ENCODE measurements at places on chromosomes 6 and 20.

- no peak for DNase-seq
These were observed 48.9 kb downstream of the DEK start for GRCh38 chr6:18215436-18215835.

- peak; percentile 35 for DNase-seq
These were observed 496 bp upstream of the BEND3 start for GRCh38 chr6:107115695-107116327.

GRCh38 chr20:19047040-19047950 is 165.1 kb upstream of the SLC24A3 start:
- DNase-seq, result no peak

GRCh38 chr20:46831633-46832011 is 63.0 kb upstream of the EYA2 start:
- DNase-seq, result no peak

DNA sequence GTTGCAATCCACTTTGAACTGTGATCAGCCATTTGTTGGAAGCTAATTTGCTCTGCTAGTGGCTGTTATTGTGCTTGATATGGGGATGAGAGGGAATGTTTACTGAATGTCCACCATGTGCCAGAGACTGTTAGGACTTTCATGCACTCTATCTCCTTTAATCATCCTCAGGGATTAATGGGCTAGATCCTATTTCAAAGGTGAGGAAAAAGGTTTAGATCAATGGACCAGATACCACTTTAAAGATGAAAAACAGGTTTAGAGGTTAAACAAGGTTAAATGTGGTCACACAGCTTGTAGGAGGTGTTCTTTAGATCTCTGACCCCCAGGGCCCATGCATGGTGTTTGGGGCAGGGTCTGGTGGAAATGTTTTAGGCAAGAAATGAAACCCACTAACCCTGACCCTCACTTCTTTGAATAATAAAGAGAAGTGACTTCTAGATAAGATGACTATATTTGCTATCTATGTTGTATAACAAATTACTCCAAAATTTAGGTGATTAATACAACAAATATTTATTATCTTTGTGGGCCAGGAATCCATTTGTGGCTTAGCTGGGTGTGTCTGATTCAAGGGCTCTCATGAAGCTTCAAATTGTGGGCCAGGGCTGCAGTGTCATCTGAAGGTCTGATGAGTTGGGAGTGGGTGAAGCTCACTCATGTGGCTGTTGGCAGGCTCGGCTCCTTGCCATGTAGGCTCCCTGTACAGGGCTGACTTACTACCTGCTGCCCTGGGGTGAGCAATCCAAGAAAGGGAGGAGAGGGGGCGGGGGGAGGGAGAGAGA is 127.8 kb upstream of the FOXA2 start:
- DNase-seq, result no peak

DNA sequence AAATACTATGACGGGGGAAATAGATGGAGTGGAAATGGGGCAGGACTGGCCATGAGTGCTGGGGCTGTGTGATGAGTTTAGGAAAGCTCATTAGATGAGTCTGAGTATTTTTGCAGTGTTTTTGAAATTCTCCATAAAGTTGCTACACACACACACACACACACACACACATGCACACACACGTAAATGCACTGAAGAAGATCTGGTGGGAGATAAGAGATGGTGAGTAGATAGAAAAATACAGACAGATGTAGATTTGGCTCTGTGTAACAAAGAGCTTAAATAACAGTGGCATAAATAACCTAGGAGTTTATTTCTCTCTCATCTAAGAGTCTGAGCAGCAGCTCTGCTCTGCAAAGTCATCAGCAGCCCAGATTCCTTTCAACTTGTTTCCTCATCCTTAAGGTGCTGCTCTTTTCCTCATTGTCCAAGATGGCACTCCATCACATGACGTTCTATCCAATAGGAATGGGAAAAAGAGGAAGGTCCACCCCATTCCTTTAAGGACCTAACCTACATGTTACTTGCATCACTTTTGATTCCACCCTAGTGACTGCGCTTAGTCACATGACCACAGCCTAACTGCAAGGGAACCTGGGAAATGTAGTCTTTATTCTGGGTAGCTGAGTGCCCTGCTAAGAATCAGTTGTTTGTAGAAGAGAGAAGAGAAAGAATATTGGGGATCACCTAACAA is 76.4 kb downstream of the EYA2 start:
- peak; percentile 80 for DNase-seq

- DNase-seq, result no peak
These were observed 3.1 kb upstream of the PCNA start for GRCh38 chr20:5122873-5123260.

DNA sequence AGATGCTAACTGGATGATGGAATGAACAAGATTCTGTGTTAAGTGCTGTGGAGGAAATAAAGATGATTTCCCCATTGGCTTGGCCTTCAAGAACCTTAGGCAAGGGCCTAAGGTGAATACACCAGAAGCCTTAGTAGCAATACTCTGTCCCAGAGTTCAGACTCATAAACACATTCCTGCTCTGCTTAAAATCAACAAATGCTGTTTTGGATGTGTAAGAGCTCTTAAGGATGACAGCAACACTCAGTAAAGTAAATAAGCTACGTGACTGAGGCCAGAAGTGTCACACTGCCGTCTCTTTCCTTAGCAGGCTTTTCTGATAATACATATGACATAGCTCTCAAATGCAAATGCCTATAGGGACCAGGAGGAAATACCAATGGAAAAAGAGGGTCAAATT is 90.6 kb downstream of the EYA2 start:
- no peak for DNase-seq

DNA sequence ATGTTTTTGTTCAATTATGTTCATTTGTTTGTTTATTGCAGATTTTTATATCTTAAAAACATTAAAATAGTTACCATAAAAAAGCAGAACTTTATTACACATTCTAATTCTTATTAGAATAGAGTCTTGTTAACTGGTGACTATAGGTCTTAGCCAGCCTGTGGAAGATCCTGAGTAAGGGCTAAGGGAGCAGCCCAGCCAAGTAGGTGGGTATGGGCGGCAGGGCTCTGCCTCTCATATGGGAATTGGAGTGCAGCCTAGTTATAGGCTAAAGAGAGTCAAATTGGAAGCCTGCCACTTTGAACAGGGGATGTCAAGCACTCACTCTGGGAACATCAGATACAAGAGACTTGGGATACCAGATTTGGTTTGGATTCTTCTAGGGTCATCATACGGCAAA is 10.5 kb upstream of the HSF2 start:
- no peak for DNase-seq

DNA sequence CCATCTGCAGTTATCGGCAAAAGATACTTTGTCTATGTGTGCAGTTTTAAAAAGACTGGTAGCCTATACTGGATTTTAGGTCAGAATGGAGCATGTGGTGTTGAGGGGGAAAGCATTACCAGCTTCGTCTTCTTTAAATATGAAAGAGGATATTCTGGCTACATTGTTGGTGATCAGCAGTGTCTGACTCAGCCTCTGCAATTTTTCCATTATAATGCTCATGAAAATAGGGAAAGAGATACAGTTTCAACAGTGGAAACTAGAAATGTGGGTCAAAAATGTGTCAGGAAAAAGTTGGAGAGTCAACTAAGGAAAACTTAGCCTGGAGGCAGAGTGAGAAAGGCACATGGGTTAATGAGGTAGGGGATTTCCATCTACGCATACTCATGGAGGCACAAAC is 45.2 kb downstream of the HDGFL1 start:
- peak; percentile 48 for DNase-seq

DNA sequence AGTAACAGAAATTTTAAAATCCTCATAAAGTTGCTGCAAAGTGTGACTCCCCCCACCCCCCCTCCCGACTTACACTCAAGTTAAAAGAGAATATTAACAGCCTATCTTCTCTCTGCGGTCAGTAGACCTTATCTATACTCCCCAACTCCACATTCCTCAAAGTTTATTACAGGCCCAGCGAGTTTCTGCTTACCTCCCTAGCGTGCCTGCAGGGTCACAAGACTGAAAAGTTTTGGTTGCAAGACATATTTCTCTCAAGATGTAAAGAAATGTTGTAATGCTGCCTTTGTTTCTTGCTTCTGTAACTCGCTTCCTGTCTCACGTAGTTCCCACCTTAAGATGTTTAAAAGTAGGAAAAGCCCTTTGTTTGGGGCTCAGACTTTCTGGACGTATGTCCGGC is 699.6 kb downstream of the PHF3 start:
- no peak for DNase-seq

DNA sequence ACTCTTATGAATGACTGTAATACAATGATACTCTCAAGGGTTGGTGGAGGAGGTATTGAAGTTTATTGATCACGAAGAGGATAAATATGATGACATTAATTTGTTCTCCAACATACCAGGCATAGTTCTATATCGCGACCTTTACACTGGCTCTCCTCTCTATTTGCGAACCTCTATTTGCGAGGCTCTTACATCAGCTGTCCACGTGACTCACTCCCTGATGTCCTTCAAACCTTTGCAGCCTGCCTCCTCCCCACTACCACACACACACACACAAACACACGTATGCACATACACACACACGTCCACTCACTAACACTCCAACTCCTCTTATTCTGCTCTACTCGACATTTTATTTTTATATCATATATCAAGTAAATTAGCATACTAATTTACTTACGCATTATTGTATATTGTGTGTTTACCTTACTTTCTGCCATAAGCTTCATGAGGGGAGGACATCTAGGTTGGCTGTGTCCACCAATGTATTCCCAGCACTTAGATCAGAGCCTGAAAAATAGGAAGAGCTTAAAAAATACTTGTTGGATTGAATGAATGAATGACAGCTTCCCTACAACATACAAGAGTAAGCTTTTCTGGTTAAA is 53.3 kb upstream of the TNFRSF21 start:
- no peak for DNase-seq

DNA sequence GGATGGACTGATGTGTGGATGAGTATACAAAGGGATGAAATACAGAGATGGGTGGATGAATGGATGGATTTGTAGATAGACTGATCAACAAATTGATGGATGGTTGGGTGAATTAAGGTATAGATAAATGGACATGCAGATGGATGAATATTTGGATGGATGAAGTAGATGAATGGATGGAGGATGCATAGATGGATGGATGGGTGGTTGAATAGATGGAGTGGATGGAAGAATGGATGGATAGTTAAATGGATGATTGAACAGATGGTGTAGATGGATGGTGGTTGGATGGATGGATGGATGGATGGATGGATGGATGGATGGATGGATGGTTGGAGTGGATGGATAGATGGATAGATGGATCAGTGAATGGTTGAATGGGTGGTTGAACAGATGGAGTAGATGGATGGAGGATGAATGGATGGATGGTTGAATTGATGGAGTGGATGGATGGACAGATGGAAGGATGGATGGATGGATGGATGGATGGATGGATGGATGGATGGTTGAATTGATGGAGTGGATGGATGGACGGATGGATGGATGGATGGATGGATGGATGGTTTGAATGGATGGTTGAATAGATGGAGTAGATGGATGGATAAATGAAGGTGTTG is 15.0 kb downstream of the SLC2A10 start:
- no peak for DNase-seq

- no peak for DNase-seq
These were observed 18.9 kb upstream of the NXT1 start for GRCh38 chr20:23331450-23332350.

DNA sequence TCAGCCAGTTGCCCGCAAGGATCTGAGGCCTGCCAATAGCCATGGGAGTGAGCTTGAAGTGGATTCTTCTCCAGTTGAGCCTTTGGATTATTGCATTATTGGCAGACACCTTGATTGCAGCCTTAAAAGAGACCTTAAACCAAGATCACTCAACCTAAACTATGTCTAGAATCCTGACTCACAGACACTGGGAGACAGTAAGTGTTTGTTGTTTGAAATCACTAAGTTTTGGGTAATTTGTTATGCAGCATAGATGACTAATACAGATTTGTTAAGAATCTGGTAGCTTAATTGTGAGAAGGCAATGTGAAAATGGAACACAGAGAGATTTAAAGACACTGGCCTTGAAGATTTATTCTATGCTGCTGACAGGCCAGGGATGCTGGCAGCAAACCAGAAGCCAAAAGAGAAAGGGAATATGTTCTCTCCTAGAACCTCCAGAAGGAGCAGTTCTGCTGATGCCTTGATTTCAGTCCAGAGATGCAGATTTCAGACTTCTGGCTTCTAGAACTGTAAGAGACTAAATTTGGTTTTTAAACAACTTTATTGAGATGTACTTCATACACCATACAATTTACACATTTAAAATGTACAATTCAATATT is 17.6 kb downstream of the SIRPD start:
- DNase-seq, result no peak

DNA sequence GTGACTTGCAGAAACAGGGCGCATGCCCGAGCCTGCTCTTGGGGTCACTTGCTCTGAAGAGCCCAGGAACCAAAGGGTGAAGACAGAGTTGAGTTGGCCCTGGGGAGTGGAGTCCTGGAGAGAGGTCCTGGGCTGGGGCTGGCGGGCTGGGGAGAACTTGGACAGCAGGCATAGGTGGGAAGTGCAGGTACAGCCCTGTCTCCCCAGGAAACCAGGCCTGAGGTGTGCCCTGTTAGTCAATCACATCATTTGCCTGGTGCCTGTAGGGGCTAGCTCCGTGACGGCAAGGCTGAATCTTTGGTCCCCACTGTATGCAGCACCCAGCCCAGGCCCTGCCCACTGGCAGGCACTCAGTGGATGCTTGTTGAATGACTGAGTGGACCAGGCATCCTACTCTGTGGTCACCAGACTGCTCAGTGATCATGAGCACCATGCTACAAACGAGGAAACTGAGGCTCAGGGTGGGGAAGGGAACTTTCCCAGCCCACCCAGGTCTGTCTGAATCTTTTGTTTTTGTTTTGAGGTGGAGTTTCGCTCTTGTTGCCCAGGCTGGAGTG is 15.6 kb upstream of the NOL4L start:
- DNase-seq, result peak; percentile 23

DNA sequence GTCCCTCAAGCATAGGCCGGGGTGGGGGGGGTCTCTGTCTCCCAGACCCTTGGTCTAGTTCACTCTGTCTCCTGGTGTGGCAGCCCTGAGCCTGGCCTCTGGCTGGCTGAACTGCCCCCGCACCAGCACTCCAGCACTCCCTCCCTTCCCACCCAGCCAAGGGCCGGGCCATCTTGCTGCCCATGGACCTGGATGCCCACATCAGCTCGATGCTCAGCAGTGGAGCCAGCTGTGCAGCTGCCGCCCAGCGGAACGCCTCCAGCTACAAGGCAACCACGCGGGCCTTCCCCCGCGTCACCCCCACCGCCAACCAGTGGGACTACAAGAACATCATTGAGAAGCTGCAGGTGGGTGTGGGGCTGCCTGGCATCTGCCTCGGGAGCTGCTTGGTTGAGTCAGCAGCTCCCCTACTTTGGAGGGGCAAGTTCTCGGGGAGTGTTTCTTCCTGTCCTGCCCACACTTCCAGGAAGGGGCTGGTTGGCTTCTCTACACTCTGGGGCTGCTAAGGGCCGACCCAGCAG is 28.4 kb downstream of the UQCC2 start:
- no peak for DNase-seq

DNA sequence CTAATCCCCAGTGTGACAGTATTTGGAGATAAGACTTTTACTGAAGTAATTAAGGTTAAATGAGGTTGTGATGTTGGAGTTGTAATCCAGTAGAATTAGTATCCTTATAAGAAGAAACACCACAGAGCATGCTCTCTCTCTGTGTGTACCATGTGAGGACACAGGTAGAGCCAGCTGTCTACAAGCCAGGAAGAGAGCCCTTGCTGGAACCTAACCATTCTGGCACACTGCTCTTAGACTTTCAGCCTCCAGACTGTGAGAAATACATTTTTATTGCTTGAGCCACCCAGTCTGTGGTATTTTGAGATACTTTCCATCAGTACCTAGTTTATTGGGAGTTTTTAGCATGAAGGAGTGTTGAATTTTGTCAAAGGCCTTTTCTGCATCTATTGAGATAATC is 110.2 kb downstream of the PHF3 start:
- DNase-seq, result no peak

Data from EH (cell line).